ENCODE measurements at places on chromosomes 4 and X.

DNA sequence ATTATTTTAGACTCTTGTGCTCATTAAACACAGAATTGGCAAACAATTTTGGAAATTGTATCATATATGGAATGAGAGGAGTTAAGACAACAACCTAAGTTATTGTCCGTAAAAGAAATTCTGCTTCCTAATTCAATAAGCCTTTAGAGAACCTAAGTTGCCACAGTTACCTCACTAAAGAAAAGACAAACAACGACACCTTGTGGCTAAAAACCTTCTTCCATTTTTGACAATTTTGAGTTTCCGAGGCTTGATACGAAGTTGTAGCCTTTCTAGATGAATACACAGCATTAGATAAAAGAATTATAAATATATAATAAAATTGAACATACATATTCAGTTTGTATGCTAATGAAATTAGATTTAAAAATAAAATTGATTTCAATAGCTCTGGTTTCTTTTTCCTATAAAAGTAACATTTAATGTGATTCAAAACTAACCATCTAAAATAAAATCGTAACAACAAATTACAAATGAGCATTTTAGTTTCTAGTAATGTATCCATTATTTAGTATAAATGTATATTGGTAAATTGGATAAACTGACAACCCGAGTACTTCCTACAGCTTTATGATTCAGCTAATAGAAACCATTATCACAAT lies 275.1 kb downstream of the GPM6A start:
- DNase-seq: no peak

DNA sequence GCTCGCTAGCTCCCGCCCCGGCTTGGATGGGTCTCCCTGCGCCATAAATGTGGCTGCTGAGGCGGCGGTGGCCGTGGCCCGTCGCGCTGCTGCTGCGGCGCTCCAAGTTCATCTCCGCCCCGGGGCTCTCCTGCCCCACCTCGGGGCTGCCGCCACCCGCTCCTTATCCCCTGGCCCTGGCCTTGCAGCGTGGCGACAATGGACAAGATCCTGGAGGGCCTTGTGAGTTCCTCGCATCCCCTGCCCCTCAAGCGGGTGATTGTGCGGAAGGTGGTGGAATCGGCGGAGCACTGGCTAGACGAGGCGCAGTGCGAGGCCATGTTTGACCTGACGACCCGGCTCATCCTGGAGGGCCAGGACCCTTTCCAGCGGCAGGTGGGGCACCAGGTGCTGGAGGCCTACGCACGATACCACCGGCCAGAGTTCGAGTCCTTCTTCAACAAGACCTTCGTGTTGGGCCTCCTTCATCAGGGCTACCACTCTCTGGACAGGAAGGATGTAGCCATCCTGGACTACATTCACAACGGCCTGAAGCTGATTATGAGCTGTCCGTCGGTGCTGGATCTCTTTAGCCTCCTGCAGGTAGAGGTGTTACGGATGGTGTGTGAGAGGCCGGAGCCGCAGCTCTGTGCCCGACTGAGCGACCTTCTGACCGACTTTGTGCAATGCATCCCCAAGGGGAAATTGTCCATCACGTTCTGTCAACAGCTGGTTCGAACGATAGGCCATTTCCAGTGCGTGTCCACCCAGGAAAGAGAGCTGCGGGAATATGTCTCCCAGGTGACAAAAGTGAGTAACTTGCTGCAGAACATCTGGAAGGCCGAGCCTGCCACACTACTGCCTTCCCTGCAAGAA lies 763 bp downstream of the USP38 start:
- no peak for DNase-seq

DNA sequence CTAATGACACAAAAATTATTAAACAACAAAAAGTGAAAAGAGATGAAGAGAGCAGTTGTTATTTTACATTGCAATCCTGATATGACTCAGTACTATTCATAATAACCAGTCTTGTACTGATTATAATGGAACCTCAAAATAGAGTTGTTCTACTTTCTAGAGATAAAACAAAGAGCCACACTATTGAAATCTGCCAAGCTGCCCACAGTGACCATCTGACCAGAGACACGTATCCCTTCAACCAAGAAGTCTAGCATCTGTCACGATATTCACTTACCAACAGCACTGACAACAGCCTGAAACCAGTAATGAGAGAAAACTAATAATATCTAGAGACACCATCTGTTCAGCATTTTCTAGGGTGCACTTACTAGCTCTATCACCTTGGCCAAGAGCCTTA lies 466.7 kb downstream of the NKX6-1 start:
- no peak for DNase-seq

GRCh38 chr4:92421920-92422319 lies 118.2 kb downstream of the GRID2 start:
- DNase-seq: no peak

DNA sequence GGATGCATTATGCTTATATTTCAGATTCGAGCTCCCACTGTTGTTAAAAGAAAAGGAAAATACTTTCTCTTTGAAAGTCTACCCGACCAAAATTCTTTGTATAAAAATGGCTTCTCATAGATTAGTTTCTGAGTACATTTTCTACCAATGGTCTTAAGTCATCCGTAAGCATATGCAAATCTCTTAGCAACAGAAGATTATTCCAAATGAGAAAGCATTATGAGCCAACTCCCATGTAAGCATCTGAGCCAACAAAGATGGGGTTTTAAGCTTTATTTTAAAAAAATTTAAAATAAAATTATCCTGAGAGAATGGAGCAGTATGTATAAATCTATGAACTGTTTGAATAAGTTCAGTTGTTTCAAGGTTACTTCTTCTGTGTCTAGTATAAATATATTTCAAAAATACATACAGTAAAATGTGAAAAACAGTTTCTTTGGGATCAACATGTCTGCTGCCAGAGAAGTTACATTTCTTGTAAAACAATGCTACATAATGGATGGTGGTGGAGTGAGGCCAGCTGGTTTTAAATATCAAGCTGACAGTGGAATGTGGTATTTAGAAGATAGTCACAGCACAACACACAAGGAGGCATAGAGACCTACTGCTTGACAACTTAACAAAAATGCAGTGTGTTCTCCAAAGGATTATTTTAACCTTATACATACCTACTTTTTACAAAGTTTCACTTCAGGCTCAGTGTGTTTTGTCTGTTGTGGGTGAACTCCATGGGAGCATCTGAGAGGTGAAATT lies 199.5 kb upstream of the DIPK2B start:
- no peak for DNase-seq

DNA sequence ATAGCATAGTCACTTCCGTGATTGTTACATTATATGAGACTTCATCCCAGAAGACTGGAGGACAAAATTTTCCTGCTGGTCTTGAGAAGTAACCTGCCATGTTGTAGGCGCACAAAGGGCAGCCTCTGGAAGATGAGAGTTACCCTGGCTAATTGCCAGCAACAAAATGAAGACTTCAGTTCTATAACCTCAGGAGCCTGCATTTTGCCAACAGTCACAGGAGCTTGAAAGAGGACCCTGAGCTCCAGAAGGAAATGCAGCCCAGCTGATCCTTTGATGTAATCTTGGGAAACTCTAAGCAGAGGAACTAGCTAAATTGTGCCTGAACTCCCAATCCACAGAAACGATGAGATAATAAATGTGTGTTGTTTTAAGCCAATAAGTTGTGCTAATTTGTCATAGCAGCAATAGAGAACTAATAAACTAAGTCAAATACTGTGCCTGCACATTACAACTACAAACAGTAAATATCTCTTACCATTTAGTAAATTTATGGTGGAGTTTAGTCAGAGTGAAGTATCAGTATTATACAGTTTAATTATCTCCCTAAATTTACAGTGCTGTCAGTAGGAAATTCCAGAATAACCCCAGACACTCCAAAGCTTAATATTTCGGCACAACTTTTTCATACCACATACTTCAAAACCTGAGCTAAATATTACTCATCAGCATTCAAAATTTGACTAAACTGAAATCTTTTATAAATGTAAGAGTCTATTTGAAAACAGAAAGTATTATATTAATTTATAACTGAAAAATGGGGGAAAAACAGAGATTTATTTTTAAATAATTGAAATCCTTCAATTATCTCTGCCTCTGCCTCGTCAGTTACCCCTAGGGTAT lies 90.1 kb upstream of the MAPK10 start:
- no peak for DNase-seq

GRCh38 chr4:149164282-149164681 lies 651.4 kb downstream of the IQCM start:
- DNase-seq: no peak

DNA sequence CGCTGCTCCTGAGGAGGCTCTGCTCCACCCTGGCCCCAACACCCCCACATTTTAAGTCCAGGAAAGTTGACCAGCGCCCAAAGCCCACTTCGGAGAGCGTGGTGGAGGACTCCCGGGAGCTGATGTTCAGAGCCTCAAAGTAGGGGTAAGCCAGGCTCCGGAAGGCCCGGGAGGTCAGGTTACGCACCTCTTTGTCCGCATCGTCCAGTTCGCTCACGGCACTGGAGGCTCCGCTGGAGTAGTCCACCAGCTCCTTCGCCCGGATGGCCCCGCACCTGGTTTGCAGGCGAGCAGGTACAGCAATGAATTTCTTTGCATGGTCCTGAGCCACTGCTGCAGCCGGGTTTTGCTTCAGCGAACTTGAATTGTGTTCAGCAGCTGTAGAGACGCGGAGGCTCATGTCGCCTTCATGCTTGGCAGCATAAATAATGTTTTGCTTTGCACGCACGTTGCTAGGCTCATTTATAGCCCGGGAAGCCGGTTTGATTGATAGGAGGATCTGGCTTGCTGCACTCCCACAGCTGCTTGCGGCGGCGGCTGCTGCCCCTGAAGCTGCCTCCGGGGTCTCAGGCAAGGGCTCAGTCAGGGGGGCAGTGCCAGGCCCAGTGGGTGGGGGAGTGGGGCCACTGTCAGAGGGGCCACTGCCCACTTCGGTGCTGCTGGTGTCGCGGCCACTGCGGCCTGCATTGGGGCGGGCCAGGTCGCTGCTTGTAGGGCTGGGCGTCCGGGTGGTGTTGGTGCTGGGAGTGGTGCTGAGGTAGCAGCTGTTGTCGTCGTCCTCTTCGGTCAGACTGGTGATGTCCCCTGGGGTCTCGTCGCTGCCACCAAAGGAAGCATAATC lies 4.8 kb downstream of the C4orf54 start:
- no peak for DNase-seq

GRCh38 chr4:181150191-181150590 lies 1093.0 kb upstream of the TENM3 start:
- no peak for DNase-seq

- no peak for DNase-seq
These were observed 1467.4 kb downstream of the C4orf33 start for GRCh38 chr4:130563185-130563888.
